ENCODE measurements at places on chromosomes 6 and 20.

DNA sequence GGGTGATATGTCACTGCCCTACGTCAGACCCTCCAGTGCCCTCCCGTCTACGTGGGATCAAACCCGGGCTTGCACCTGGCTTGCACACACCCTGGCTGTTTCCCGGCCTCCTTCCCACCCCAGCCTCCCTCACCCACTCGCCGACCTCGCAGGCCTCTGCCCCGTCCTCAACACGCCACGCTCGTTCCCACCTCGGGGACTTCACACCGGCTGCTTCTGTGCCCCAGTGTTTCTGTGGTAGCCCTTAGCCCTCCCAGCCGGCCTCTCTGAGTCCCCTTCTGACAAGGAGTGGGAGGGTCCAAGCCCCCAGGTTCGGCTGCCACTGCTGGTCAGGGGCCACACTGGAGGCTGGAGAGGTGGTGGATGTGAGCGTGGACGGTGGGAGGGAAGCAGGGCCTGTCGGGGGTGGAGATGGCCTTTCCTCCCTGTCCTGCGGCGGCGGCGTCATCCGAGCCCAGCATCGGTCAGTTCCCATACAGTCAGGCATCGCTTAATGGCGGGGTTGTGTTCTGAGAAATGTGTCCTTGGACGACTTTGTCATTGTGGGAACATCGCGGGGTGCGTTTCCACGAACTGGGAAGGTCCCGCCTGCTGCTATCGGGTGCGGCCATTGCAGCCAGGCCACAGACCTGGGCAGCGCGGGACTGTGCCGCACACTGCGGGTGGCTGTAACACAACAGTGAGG, 11.4 kb upstream of the KIF25 start:
- DNase-seq: no peak

DNA sequence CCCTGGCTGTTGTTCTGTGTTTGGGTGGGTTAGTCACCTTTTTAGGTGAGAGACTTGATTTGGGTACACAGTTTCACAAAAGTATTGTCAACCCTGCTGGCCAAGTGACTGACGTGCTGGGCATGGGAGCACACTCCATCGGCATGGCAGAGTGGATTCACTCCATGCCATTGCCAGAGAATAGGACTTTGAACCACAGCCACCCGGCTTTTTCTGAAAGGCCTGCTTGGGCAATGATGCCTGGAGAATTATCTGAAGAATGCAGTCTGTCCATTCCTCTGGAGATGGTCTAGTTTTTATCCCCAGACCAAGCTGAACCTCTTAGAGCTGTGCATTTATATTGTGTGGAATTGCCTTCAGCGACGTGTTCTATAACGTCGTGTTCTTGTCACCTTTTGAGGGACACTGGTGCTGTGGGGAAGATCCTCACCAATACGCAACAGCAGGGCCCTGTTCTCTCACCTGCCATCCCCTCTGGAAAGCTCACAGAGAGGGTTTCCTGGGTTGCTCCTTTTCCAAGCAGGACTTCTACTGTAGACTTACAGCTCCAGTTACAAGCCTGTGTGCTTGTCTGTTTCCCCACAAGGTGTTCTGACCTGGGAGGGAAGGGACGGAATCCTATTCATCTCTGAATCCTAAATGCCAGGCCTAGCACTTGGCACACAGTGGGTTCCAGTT, 183.4 kb upstream of the AKAP12 start:
- no peak for DNase-seq

- no peak for DNase-seq
These were observed 89.7 kb downstream of the INSM1 start for GRCh38 chr20:20457392-20458126.

- DNase-seq: no peak
These were observed 130.8 kb upstream of the TNFAIP3 start for GRCh38 chr6:137736048-137736818.

- DNase-seq: no peak
These were observed 286.6 kb downstream of the UBE3D start for GRCh38 chr6:82779041-82779440.
